ENCODE measurements at places on chromosomes 16 and 17.

- DNase-seq, result no peak
These were observed 1.3 kb downstream of the ADGRG1 start for GRCh38 chr16:57629516-57630406.

- DNase-seq, result no peak
These were observed 13.4 kb upstream of the ZFPM1 start for GRCh38 chr16:88439706-88440105.

DNA sequence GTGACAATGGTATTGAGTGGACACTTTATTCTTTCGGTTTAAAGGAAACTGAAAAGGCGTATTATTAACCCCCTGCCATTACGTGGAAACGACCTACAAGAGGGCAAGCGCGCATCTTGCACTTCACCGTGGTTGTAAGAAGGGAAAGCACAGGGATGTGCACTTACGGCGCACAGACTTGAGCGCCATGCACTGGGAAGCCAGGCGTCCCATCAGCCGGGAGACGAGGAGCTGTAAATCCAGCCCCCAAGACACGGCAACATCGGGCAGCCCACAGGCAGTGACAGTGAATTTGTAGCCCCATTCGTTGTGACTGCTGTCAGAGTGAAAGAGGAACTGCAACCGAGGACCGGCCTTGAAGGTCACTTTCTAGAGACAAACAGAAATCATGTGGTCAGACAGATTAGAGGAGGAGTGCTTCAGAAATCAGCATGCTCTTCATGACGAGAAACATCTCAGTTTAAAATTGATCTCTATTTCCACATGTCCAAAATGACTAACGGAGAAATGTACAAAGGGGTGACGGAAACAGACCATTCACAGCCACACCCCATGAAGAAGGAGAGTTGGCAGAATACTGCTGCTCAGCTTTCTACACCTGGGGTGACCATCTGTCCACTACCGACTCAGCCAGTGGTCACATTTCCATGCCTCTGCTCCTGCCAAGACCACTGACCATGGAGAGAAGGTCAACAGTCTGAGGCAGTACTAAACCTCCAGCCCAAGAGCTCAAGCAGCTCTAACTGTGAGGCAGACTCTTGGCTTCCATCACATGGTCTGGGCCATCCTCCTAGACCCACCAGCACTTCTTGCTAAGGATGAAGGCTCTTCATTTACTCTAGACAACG is 68.6 kb downstream of the ZZEF1 start:
- DNase-seq, result no peak

DNA sequence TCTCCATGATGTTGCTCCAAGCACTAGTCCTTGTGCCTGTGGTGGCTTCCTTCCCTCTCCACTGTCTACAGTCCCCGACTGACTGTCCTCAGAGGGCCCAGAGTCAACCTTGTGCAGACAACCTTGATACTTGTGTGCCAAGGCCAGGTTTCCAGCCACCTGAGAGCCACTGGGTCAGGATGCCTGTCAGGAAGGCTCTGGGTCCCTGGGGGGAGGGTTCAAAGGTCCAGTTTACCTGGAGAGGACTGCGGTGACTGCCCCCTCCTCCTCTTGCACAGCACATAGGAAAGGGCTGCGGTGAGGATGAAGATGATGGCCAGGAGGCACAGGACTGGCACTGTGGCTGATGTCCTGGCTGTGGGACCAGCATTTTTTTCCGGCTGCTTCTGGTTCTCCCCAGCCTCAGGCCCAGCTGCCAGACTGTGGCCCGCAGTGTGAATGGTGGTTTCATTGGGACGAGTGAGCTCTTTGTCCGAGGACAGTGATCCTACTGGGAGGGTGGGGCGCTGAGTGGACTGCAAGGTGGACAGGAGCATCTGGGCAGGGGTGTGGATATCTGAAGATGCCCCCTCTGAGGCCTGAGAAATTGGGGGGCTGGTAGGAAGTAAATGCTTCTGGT is 3.7 kb downstream of the MED11 start:
- no peak for DNase-seq

DNA sequence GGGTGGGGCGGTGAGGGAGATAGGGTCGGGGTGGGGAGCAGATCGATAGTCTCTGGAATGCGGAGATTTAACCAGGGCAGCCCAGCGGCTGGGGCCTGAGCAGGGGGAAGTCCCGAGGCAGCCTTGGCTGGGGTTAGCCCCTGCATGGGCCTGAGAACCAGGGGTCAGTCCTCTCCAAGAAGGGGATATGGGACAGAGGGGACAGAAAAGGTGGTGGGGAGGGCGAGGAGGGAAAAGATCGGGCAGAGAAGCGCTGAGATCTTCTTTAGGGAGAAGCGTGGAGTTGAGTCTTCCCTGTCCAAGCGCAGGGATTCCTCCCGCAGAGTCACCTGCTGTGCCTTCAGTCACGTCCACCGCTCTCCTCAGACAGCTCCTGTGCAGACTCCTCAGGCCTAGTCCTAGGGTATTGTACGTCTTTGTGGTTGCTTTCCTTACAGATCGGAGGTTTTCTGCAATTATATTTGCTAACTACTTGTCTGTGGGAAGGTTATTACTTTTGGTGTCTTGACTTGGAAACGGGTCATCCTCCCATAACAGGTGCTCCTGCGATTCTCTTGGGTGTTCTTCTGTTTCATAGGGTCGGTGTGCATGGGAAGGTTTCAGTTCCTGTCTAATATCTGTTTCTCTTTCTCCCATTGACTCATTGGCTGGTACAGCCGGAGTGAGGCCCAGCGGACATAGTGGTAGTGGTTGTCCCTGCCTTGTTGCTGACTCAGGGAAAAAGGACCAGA is 952 bp downstream of the CD300A start:
- no peak for DNase-seq

DNA sequence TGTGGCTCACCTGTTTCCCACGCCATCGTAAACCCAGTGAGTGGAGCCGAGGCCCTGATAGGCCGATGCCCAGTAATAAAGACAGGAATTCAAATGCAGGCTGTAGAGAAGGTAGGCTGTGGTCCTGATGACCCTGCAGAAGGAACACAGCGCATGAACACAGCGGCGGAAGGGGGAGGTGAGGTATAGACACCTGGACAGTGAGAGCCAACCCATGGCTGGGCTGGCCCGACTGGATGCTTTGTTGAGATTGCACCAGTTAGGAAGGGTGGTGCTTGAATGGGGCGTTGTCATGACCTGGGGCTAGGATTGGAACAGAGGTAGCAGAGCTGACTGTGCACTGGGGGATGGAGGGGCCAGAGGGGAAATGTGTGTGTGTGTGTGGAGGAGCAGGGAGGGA is 59.2 kb downstream of the CNGB1 start:
- DNase-seq, result no peak

DNA sequence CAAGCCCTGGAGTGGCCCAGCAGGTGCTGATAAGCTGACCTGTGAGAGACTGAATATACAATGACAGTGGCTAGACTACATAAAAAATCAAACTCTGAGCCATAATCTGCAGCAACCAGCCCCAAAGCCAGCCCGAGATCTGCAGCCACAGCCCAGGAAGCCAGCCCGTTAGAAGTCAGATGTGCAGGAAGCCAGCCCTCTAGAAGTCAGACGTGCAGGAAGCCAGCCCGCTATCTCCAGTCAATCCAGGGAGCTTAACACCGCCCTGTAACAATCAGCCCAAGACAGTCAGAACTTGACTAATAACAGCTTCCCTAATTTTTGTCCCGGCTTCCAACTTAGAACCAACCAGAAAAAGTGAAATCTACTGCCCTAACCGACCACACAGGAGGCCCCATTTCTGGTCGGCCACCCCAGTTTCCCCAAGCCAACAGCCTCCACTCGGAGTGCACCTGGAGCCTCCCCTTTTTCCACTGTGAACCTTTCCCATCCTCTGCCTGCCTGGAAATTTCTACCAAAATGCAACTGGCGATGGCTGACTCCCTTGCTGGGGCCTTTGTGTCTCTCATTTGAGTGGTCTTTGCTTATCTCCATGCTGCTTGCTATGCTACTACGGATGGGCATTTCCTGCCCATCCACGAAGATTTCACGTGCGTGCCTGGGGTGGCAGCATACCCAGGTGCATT is 769.3 kb downstream of the KCNJ18 start:
- no peak for DNase-seq

- no peak for DNase-seq
These were observed 13.1 kb downstream of the CPSF4L start for GRCh38 chr17:73248532-73248931.

- DNase-seq, result no peak
These were observed 39.3 kb upstream of the CLEC18B start for GRCh38 chr16:74460542-74460941.

- DNase-seq, result no peak
These were observed 313.7 kb downstream of the MAF start for GRCh38 chr16:79286646-79287423.

- no peak for DNase-seq
These were observed 89.4 kb downstream of the ADCY9 start for GRCh38 chr16:4026854-4027253.
